Vagina (tissue), 2 donors: ENCODE measurements at places on chromosomes 7 and 10. TPM values are rescaled to one million over a fixed set of nuclear protein-coding genes. Genes with fewer than 3 reads are reported as not detected.

FAM241B gene
- 0.98 TPM for total RNA-seq

EBF3 gene
- total RNA-seq = 10.6 TPM

STMP1 gene
- total RNA-seq = 13.5 TPM

RHOBTB1 gene
- total RNA-seq = 11.0 TPM

PTF1A gene
- total RNA-seq = not detected

MORN4 gene
- 1.7 TPM for total RNA-seq

DDIT4 gene
- total RNA-seq = 1,063 TPM

SLC16A9 gene
- total RNA-seq = 3.7 TPM

PAPOLB gene
- total RNA-seq = not detected

PDE6C gene
- total RNA-seq = not detected

TLX1 gene
- total RNA-seq = not detected

LIPM gene
- not detected for total RNA-seq

ZNF727 gene
- total RNA-seq = 5.4 TPM

ANKRD30A gene
- not detected for total RNA-seq

RPP30 gene
- 18.4 TPM for total RNA-seq

BMPER gene
- total RNA-seq = 5.2 TPM

ADAMTS14 gene
- not detected for total RNA-seq

GPR146 gene
- total RNA-seq = 36.1 TPM

MRM2 gene
- total RNA-seq = 8.3 TPM

ZPBP gene
- total RNA-seq = not detected

TEX47 gene
- total RNA-seq = not detected

UCMA gene
- not detected for total RNA-seq

CFAP43 gene
- total RNA-seq = 0.25 TPM

CELF2 gene
- total RNA-seq = 54.3 TPM

HDAC9 gene
- total RNA-seq = 32.4 TPM

CRYGN gene
- total RNA-seq = not detected

SPDYE5 gene
- not detected for total RNA-seq

PHYHIPL gene
- total RNA-seq = 2.0 TPM

SPACDR gene
- not detected for total RNA-seq

OPN4 gene
- not detected for total RNA-seq

KCNH2 gene
- 6.4 TPM for total RNA-seq

UPP1 gene
- total RNA-seq = 79.8 TPM

MBLAC1 gene
- 2.9 TPM for total RNA-seq

SEMA3E gene
- 4.4 TPM for total RNA-seq

RGS10 gene
- 63.6 TPM for total RNA-seq

ABLIM1 gene
- 176 TPM for total RNA-seq

STEAP1B gene
- 8.8 TPM for total RNA-seq

SEMA4G gene
- 6.4 TPM for total RNA-seq

SRRM3 gene
- total RNA-seq = 9.8 TPM

IL2RA gene
- not detected for total RNA-seq

C10orf71 gene
- not detected for total RNA-seq

BUB3 gene
- 128 TPM for total RNA-seq

WIPF3 gene
- 0.25 TPM for total RNA-seq

BLNK gene
- total RNA-seq = 8.8 TPM

CPA4 gene
- total RNA-seq = 8.8 TPM

C10orf62 gene
- total RNA-seq = not detected

SHTN1 gene
- 7.4 TPM for total RNA-seq

AP3M1 gene
- total RNA-seq = 19.6 TPM

CYP2C18 gene
- 11.5 TPM for total RNA-seq

ADAM12 gene
- 3.7 TPM for total RNA-seq

FEZF1 gene
- total RNA-seq = not detected

IQUB gene
- total RNA-seq = 0.98 TPM

CNNM1 gene
- 2.5 TPM for total RNA-seq
